Activated naive CD4-positive, alpha-beta T cell treated with anti-CD3 and anti-CD28 coated beads, Interleukin-2, amount 50 U/mL, for 72 hours (primary cell): ENCODE measurements at places on chromosomes 4 and X. TPM values are rescaled to one million over a fixed set of nuclear protein-coding genes. Genes with fewer than 3 reads are reported as not detected.

- no peak for DNase-seq
These were observed 24.7 kb upstream of the HERC3 start for GRCh38 chr4:88567591-88567990.

Gene BEX2
- total RNA-seq: 16.4 TPM

DNA sequence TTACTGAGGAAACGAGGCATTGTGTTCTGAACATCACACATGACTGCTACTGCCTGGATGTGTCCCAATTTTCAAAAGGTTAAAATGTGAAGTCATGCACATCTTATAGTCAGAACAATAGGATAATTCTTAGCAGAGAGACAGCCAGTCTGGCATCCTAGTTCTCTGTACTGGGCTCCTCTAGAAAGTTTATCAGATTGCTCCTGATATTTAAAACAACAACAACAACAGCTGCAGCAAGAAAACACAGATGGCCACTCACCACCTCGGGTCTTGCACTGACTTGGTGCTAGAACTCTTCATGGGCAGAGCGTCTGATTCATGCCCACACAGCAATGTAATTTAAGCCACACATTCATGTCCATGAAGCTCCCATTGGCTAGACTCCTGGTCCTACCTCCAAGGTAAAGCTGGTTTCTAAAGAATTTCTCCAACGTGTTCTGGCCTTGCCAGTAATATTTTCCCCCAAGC lies 33.3 kb upstream of the SLC2A9 start:
- no peak for DNase-seq

- no peak for DNase-seq
These were observed 188.6 kb downstream of the PRDM5 start for GRCh38 chr4:120733968-120734367.

DNA sequence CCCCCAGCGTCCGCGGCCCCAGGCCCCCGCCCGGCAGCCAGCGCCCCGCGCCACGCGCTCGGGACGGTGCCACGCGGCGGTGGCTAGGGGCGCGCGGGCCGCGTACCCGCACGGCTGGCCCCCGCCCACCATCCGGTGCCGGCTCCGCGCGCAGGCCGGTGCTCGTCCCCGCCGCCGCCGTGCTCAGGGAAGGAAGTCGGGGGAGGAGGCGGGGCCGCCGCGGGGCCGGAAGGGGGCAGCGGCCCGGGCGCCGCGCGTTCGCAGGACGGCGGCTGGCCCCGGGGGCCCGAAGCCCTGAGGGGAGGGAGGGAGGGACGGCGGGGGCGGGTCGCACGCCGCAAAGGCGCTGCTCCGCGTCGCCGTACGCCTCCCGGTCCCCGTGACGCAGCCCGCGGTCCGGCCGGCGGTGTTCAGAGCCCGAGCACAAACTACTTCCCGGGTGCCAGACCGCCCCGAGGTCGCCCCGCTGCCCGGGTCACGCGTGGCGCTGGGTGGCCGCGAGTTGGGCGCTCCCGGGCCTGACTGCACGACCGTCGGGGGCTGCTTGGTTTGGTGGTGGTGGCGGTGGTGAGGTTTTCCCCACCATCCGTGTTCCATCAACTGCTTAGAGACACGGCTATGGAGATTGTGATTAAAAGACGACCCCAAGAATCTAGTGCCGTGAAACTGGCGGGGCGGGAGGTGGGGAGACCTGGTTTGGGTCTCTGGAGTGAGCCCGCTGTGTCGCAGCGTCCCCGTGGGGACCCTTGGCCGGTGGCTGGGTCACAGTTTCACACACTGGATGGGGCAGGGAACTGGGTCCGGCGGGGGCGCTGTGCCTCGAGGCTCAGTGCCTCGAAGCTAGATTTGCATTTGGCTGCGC lies at the start of gene DCTD:
Gene DCTD (minus strand): TSS at position 205 of the 862 bp plus-strand sequence. CDS start 1,818 bp downstream, outside the sequence.
- DNase-seq: peak; percentile 82

DNA sequence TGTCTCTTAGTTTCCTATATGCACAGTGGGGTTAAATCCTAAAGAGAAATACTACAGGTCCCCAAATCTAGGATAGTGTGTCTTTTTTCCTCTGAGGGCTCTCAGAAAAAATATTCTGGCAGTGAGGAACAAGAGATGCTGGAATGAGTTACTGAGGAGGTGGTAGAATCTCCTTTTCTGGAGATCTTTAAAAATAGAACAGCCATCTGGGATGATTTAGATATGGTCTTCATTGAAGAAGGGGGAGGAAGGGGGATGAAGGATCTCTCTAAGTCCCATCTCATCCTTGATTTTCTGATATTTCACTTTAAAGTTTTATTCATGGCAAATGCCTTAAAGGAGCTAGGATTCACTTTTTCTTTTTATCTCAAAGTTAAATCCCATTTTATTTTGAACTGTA lies 235.0 kb downstream of the MAML3 start:
- DNase-seq: no peak

Gene NDNF
- 0.47 TPM for total RNA-seq

GRCh38 chr4:165470009-165470408 lies 91.2 kb downstream of the CPE start:
- no peak for DNase-seq

Gene TACR3
- total RNA-seq: not detected

Gene PGAM4
- total RNA-seq: 0.53 TPM

Gene L1CAM
- 1.8 TPM for total RNA-seq

- DNase-seq: no peak
These were observed 10.6 kb downstream of the ABCD1 start for GRCh38 chrX:153735274-153735673.

- DNase-seq: no peak
These were observed 54.0 kb downstream of the MAML3 start for GRCh38 chr4:140099983-140100382.

DNA sequence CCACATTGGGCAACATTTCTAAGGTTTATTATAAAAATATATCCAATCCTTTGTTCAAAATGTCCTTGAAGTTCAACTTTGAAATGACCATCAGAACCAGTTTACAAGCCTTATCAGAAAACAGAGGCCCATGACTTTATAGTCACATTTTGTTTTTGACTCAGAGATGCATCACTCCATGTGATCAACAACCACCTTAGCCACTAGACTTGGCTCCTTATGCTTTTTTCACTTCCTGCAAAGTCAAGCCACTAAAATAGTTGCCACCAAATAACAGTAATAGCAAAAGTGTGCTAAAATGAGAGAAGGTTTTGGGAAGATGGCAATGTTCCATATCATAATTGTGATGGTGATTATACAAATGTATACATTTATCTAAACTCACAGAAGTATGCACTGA lies 181.7 kb downstream of the MAML3 start:
- DNase-seq: no peak

GRCh38 chr4:79798047-79798446 lies 275.0 kb downstream of the ANTXR2 start:
- DNase-seq: no peak

DNA sequence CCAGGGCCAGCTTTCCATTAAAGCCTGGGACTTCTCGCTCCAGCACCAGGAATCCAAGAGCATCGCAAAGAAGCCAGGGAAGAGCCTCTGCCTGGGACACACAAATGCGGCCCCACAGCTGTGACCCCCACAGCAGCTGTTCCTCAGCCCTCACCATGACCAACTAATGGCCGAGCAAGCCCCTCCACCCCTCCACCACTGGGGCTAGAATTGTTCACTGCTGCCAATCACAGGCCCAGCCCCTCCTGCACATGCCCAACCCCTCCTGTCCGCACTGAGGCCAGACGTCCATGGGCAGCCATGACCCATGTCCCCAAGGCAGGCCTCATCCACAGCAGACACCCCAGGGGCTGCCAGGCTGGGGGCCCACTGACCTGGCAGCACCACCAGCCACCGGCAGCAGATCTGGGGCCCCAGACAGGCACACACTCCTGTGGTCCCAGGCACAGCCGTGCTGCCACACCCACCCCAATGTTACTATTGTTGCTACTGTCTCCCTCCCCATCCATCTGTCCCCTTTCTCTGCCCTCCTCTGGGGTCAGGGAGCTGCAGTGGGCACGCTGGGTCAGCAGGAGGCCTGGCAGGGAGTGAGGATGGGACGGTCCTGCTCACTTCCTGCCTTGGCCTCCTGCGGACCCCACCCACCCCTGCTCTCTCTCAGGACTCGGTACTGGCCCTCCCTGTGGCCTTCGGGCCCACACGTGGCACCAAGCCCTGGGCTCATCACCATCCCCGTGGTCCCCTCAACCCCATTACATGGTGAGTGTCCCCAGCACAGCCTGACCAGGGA lies 56.0 kb downstream of the ZFYVE28 start:
- no peak for DNase-seq

Gene SORBS2
- total RNA-seq: not detected

GRCh38 chrX:21398426-21398825 lies 24.2 kb downstream of the CNKSR2 start:
- DNase-seq: no peak

Gene PABPC5
- total RNA-seq: not detected

GRCh38 chrX:39627257-39627656 lies 470.5 kb downstream of the BCOR start:
- DNase-seq: no peak
